ENCODE measurements at places on chromosomes 12 and 14.

DNA sequence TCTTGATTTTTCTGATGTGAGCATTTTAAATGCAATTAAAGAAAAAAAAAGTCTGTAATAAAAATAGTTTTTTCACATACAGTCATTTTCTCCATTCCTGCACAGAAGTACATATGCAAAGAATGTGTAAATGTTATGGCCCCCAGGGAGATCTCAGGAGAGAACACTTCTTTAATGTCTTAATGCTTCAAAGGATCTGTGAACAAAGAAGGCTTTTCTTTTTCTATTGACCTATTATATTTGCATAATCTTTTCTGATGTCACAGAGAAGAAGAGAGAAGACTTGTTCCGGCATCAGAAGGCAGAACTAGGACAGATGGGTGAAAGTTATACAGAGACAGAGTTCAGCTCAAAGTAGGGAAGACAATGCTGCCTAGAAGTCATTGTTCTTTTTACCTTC is 413.5 kb upstream of the STXBP6 start:
- no peak for DNase-seq

- no peak for DNase-seq
These were observed 97.7 kb downstream of the AKAP6 start for GRCh38 chr14:32426586-32427388.

DNA sequence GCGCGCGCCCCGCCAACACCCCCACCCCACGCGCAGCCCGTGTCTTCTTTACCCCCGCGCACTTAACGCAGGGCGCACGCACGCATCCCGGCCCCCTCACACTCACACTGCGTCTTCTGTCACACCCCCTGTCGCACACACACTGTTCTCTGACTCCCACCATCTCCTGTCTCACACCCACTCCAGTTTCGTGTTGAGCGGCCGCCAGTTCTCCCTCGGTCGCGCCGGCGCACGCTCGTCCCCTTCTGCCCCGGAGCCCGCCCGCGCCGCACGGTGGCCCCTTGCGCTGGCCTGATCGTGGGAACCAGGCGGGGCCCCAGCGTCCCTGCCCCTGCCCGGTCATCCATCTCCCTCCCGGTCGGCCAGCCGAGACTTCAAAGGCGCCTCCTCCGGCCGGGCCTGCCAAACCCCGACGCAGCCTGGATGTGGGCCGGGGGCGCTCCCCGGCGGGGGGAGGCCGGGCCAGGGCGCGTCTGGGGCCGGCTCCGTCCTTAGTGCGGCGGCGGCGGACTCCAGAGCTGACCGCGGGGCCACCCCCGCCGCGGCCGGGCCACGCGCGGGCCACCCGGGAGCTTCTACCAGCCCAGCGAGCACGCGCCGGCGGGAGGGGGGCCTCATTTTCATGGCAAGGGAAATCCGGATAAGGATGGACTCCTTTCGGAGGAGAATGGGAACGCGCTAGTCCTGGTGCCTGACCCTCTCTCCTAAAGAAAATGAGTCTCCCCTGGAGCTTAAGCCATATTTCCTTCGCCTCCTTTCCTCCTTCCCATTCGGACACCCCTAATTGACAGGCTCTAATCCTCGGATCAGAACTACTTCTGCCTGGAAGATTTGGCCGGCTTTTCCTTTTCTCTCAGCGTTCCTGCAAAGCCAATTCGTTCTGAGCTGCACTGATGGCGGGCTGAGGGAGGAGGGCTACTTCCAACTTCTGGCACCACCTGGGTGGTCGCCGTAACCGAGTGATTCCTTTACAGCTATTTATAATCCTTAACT is 82.0 kb upstream of the HMGA2 start:
- peak; percentile 41 for DNase-seq

- no peak for DNase-seq
These were observed 423.7 kb downstream of the LRIG3 start for GRCh38 chr12:58496411-58497190.

DNA sequence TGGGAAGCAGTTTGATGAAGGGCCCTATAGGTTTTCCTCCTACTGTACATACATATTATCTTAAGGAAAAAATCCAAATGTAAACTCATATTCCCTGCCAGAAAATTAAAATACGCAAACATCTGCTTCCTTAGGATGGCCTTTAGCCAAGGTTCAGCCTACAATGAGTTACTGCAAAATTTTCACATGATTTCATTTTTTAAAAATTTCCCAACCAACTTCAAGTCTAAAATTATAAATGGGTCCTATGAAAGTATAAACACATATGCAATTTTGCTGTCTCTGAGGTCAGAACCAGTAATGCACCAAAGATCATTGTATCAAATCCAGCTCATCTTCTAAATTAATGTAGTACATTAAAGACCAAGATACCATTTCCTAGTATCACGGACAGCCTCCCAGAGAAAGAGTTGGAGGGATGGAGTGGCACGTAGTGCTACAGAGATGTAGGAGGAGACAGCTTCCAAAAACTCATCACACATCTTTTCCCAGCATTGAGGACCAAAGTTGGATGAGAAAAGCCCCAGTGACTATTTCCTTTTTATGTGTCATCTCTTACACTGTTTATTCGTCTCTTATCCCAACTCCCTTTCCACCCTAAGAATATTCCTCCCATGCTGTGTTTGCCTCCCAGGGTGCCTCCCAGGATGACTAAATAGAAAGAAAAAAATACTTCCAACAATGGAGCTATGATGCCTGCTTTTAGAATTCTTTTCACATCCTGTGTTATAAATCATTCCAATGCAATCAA is 92.3 kb upstream of the SLCO1C1 start:
- no peak for DNase-seq

GRCh38 chr12:31300783-31301182 is 25.2 kb downstream of the SINHCAF start:
- DNase-seq = no peak

DNA sequence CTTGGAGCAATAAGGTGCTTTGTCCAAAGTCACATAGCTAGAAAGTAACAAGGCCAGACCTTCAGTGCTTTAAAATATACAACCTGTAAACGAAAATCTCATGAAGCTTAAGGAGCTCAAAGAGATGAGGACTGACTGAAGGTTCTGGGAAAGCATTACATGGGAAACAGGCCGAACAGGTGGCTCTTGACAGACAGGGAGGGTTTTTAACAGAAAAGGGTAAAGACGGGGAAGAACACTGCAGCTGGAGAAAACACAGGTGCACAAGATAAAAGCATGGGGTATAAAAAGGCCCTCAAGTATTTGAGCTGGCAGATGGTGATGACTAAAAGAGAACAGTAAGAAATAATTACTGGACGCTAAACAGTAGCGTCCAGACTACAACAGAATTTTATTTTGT is 257.2 kb downstream of the NELL2 start:
- no peak for DNase-seq

- no peak for DNase-seq
These were observed 18.8 kb upstream of the GALNT9 start for GRCh38 chr12:132348176-132348575.

DNA sequence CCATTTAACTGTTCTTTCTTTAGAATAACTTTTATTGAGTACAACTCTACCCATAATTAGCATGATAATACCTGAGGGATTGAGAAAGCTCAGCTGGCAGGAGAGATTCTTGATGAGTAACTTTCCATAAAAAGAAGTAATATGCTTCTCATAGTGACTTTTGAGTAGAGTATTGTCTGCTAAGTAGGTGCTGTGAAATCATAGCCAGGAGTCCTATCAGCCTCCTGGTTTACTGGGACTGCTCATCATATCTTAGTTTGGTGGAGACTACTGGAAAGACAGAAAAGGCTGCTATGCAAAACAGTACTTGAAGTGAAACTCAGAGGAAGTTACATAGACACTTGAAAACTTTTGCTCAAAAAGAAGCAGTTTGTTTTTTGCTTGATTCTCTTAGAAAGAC is 113.3 kb upstream of the ATP2B1 start:
- DNase-seq = no peak

DNA sequence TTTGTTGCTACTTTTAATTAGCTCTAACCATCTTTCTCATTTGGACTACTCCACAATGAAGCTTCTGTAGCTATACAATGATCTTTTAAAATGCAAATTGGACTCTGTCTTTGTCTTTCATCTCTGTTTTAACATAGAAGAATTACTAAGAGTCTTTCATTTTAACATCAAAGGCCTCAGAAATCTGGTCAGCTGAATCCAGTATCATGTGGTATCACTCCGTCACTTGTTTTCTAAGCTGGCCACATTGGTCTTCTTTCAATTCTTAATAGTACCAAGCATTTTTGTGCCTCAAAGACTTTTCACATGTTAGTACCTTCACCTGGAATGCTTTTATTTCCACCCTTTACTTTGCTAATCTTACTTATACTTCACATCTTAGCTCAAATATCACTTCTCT is 95.5 kb upstream of the SLC16A7 start:
- DNase-seq = no peak

GRCh38 chr12:18567787-18568186 is 170.0 kb downstream of the PLCZ1 start:
- DNase-seq = no peak

GRCh38 chr12:99670635-99671034 is 23.1 kb downstream of the GARIN6 start:
- no peak for DNase-seq

- no peak for DNase-seq
These were observed 187.0 kb downstream of the SPTSSA start for GRCh38 chr14:34275078-34275477.

GRCh38 chr14:64772397-64772950 is 68.2 kb downstream of the PLEKHG3 start:
- no peak for DNase-seq

Measured in activated naive CD8-positive, alpha-beta T cell treated with anti-CD3 and anti-CD28 coated beads, Interleukin-2, amount 10 ng/mL, durations not matched to agents 7 days and 5 days (primary cell).